ENCODE measurements at places on chromosomes 2 and 18.

GRCh38 chr18:12106471-12106870 is 12.8 kb downstream of the ANKRD62 start:
- H3K27ac ChIP-seq = no peak overlapping the region
- H3K4me1 ChIP-seq = no peaks in the 10 kb centered on the region
- no peak overlapping the region for H3K4me3 ChIP-seq
- no peaks in the 10 kb centered on the region for H3K27me3 ChIP-seq
- no peaks in the 10 kb centered on the region for H3K36me3 ChIP-seq

- H3K4me1 ChIP-seq = no peaks in the 10 kb centered on the region
- no peak overlapping the region for H3K4me3 ChIP-seq
- no peak for DNase-seq
- no peak overlapping the region for H3K27ac ChIP-seq
- H3K36me3 ChIP-seq = no peaks in the 10 kb centered on the region
- no peaks in the 10 kb centered on the region for H3K27me3 ChIP-seq
These were observed 44.9 kb downstream of the LINC00305 start for GRCh38 chr18:64103986-64104385.

DNA sequence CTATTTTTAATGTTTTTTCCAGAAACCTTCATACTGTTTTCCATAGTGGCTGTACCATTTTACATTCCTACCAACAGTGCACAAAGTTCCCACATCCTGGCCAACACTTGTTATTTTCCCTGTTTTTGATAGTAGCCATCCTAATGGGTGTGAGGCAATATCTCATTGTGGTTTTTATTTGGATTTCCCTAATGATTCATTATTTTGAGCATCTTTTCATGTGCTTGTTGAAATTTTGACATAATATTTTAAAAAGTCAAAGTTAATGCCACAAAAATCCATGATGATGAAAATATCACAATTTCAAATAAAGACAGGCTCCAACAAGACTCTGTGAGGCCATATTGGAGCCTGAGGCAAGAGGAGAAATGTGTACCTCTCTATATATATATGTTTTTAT is 50.2 kb downstream of the VWA3B start:
- DNase-seq = no peak
- no peaks in the 10 kb centered on the region for H3K4me1 ChIP-seq
- no peaks in the 10 kb centered on the region for H3K27me3 ChIP-seq
- no peak overlapping the region for H3K4me3 ChIP-seq

DNA sequence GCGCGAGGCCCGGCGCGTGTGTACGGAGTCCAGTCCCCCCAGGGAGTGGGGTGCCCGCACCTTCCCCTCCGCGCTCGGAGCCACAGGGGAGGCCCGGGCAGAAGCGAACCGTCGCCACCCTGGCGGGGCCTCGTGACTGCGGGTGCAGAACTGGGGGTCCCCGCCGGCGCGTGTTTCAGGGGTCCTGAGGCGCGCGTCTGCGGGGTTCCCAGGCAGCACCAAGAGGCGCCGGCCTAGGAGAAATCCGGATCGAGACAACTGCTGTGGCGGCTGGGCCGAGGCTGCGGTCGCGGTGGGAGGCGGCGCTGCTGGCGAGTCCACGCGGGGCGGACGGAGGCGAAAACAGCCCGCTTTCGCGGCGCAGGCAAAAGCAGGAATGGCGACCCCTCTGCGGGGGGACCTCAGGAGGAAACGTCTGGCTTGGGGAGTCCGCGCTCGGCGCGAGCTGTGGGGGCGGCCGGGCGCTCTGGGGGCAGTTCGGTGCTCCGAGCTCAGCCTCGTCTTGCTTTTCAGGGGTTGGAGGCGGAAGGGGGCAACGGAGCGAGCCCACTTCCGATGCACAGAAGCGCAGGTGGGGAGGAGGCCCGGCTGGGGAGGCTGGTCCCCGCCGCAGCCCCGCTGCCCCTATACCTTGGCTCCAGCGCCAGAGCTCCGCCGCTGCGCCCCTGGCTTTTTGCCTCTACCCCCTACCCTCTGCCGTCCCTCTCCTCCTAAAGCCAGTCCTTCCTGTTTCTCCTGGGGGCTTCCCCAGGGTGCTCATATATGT is 81.5 kb upstream of the LDLRAD4 start:
- H3K27ac ChIP-seq = peak overlapping the region; percentile 20
- no peaks in the 10 kb centered on the region for H3K36me3 ChIP-seq
- DNase-seq = no peak
- H3K4me1 ChIP-seq = no peaks in the 10 kb centered on the region
- H3K4me3 ChIP-seq = peak overlapping the region; percentile 80
- H3K27me3 ChIP-seq = no peaks in the 10 kb centered on the region

DNA sequence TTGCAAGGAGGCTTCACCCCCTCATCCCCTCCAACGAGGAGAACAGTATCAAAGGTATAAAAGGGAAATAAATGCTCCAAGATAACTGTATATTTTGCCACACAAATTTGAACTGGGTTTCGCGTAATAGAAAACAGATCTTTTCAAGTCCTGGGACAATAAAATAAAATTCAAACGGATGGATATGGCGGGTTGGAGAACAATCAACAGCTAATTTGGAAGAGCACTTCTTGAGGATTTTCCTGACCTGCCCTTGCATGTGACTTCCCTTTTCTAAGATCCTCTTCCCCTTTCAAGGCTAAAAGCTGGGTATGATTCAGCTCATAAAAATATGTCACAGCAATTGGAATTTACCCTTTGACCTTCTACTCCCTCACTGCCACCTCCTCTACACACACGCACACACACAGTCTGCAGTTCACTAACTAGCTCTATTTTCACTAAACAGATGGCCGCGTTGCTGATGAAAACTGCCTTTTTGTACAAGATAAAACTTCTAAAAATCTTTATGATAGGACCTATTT is 386.9 kb downstream of the FIGN start:
- no peak for DNase-seq
- peak overlapping the region; percentile 91 for H3K27ac ChIP-seq
- H3K4me1 ChIP-seq = peaks cover 21% of the 10 kb centered on the region
- H3K4me3 ChIP-seq = peak overlapping the region; percentile 68
- H3K36me3 ChIP-seq = no peaks in the 10 kb centered on the region
- H3K27me3 ChIP-seq = no peaks in the 10 kb centered on the region

- no peaks in the 10 kb centered on the region for H3K36me3 ChIP-seq
- no peak overlapping the region for H3K27ac ChIP-seq
- no peaks in the 10 kb centered on the region for H3K4me1 ChIP-seq
- no peak overlapping the region for H3K4me3 ChIP-seq
These were observed 124.0 kb downstream of the NRP2 start for GRCh38 chr2:205806143-205806905.

DNA sequence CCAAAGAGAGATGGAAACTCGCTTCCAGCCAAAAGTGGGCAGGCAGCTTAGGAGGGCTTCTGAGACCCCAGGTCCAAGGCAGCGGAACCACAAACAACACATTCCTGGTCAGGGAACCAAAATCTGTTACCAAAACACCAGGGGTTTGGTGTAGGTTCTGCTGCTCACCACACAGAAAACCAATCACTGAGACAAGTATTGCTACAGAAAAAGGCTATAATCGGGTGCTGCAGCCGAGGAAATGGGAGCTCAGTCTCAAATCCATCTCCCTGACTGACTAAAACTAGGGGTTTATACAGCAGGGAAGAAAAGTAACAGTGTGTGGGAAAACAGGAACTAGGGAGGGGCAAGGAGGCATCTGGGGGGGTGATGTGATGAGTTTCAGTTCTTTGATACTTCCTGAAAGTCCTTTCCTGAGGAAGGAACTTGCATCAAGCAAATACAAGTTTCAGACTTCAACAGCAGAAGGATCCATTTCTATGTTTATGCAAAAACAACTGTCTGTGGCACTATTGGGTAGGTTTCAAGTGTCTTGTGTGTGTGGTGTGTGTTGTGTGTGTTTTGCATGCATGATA is 108.0 kb downstream of the FAM168B start:
- H3K4me1 ChIP-seq = no peaks in the 10 kb centered on the region
- no peak for DNase-seq
- H3K36me3 ChIP-seq = no peaks in the 10 kb centered on the region
- no peak overlapping the region for H3K27ac ChIP-seq
- no peaks in the 10 kb centered on the region for H3K27me3 ChIP-seq
- no peak overlapping the region for H3K4me3 ChIP-seq

GRCh38 chr18:73662421-73662820 is 485.2 kb downstream of the FBXO15 start:
- no peaks in the 10 kb centered on the region for H3K4me1 ChIP-seq
- H3K36me3 ChIP-seq = no peaks in the 10 kb centered on the region
- H3K4me3 ChIP-seq = no peak overlapping the region
- no peak overlapping the region for H3K27ac ChIP-seq
- no peaks in the 10 kb centered on the region for H3K27me3 ChIP-seq

GRCh38 chr2:13240061-13240460 is 523.3 kb downstream of the TRIB2 start:
- no peaks in the 10 kb centered on the region for H3K27me3 ChIP-seq
- H3K4me1 ChIP-seq = no peaks in the 10 kb centered on the region
- no peaks in the 10 kb centered on the region for H3K36me3 ChIP-seq

DNA sequence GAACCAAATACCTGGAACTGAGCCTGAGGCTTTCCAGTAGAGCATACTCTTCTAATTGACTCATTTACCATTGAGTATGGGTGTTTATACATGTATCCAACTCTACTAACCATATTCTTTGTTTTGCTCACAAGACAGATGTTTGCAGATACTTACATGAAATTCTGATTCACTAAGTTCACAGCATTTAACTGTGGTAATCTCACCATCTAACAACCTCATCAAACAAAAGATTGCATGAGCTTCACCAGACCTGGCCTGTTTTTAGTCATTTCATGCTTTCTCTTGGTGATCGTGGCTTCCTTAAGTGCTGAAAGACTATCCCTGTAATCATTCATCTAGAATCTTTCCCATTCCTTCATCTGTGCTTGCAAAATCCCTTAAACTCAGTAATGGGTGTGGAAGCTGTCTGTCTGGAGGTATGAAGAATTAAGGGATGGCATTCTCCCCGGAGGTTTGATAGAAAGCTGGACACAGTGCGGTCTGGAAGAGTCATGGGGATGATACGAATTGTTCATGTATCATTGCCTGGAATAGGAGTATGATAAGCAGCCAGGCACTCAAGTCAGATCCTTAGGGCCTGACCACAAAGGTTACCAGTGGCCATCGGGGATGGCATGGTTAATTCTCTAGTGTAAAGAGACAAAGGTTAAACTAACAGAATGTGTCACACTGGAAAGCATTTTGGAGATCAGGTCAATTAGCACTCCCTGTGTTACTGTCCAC is 42.0 kb upstream of the IL1R1 start:
- H3K4me3 ChIP-seq = no peak overlapping the region
- no peaks in the 10 kb centered on the region for H3K27me3 ChIP-seq
- no peak for DNase-seq

DNA sequence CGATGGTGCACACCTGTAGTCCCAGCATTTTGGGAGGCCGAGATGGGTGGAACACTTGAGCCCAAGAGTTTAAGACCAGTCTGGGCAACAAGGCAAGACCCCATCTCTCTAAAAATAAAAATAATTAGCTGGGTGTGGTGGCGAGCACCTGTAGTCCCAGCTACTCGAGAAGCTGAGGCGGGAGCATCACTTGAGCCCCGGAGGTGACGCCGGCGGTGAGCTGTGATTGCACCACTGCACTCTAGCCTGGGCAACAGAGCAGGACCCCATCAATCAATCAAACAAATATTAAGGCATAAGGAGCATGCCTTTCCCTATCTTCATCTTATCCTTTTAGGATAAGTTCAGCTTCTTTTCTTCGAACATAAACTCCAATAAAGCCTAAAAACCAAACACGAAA is 1.1 kb downstream of the WDSUB1 start:
- H3K4me3 ChIP-seq = peak overlapping the region; percentile 96
- no peaks in the 10 kb centered on the region for H3K36me3 ChIP-seq
- peak overlapping the region; percentile 87 for H3K27ac ChIP-seq
- peaks cover 6% of the 10 kb centered on the region for H3K4me1 ChIP-seq

GRCh38 chr2:39325966-39326365 is 82.2 kb upstream of the CDKL4 start:
- no peaks in the 10 kb centered on the region for H3K4me1 ChIP-seq
- DNase-seq = no peak
- no peak overlapping the region for H3K27ac ChIP-seq
- no peak overlapping the region for H3K4me3 ChIP-seq
- H3K27me3 ChIP-seq = no peaks in the 10 kb centered on the region

DNA sequence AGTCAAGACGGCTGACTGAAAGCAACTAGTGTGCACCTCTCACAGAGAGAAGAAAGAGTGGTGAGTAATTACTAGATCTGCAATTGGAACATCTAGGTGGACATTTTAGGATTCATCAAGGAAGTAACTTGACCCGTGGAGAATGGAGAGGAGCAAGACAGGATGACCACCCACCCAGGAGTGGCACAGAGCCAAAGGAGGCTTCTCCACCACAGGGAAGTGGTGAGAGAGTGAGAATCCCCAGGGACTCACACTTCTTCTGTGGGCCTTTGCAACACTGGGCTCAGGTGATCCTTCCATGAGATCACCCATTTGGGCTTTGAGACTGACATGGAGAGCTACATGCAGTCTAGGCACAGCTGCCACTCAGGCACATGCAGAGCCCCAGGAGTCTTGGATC is 132.8 kb upstream of the GALNT5 start:
- H3K36me3 ChIP-seq = no peaks in the 10 kb centered on the region
- DNase-seq = no peak
- no peaks in the 10 kb centered on the region for H3K4me1 ChIP-seq
- H3K4me3 ChIP-seq = no peak overlapping the region
- H3K27ac ChIP-seq = no peak overlapping the region

GRCh38 chr2:176501617-176502016 is 232.4 kb downstream of the MTX2 start:
- no peaks in the 10 kb centered on the region for H3K36me3 ChIP-seq
- no peak overlapping the region for H3K27ac ChIP-seq
- H3K4me3 ChIP-seq = no peak overlapping the region
- no peaks in the 10 kb centered on the region for H3K4me1 ChIP-seq

All from ascending aorta (tissue), 2 donors.